Stimulated activated CD8-positive, alpha-beta memory T cell treated with anti-CD3 and anti-CD28 coated beads, Interleukin-15, amount 100 ng/mL, for 4 hours (primary cell): ENCODE measurements at places on chromosomes 5 and 9.

DNA sequence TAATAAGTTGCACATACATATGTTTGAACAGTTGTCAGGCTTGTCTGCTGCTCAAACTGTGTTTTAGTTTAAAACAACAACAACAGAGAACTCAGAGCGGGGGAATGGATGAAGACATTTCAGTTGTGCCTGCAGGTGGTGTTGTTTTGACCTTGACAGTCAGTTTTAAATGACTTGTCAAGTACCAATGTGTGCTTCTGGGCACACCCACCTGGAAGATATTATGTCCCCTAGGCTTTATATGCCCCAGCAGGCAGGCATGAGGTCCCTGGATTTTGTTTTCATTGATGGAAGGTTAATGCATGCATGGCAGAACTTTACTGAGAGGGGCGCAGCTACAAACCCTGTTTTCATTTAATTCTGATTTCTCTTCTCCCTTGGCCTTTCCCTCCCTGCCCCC lies 84.6 kb downstream of the AOPEP start:
- DNase-seq: no peak

DNA sequence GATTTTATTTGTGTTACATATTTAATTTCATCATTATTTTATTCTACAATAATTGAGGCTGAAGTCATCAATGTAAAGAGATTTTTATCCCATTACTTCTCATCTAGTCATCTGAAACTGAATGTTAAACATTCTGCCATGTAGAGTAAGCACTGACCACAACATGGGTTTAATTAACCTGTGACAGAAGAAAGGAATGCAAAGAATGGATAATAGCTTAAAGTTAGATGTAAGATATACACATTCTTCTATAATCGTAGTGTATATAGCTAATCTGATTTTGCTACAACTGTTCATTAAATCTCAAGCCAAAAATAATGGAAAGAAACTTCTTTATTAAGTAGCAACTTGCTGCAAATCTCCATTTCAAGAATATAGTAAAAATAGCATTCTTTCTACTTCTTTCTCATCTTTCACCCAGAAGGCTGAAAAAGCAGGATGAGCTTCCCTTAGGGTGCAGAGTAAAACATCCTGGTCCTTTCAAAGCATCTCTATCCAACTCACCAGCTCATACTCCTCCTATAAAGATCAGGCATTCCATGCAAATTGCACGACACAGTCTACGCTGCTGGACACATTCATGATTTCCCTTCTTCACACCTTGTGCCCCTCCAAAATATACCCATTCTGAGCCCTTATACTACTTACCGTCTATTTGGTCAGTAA lies 115.2 kb downstream of the EFNA5 start:
- no peak for DNase-seq

GRCh38 chr5:168852329-168852728 lies 273.2 kb upstream of the PANK3 start:
- DNase-seq: no peak

DNA sequence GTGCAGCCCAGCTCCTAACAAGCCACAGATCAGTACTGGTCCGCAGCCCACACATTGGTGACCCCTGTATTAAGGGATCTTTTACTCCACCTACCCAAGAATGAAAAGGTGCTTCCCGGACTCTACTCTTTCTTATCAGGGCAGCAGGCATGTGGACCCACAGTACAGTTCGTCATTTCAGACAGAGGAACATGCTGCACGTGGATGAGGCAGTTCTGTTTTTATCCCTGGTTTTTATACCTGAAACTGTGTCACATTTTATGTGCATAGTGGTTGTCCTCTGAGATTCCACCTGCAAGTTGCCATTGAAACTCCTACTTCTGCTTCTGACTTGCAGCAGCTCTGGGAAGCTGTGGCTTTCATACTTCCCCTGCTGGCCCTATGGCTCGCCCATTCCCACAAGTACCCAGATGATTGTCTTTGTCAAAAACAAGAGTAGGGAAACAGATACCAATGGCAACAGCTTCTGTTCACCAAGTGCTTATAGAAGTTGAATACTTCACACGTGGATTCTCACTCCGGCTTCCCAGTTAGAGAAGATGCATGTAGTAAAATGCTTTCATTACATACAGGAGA lies 208.0 kb downstream of the TRIO start:
- no peak for DNase-seq

DNA sequence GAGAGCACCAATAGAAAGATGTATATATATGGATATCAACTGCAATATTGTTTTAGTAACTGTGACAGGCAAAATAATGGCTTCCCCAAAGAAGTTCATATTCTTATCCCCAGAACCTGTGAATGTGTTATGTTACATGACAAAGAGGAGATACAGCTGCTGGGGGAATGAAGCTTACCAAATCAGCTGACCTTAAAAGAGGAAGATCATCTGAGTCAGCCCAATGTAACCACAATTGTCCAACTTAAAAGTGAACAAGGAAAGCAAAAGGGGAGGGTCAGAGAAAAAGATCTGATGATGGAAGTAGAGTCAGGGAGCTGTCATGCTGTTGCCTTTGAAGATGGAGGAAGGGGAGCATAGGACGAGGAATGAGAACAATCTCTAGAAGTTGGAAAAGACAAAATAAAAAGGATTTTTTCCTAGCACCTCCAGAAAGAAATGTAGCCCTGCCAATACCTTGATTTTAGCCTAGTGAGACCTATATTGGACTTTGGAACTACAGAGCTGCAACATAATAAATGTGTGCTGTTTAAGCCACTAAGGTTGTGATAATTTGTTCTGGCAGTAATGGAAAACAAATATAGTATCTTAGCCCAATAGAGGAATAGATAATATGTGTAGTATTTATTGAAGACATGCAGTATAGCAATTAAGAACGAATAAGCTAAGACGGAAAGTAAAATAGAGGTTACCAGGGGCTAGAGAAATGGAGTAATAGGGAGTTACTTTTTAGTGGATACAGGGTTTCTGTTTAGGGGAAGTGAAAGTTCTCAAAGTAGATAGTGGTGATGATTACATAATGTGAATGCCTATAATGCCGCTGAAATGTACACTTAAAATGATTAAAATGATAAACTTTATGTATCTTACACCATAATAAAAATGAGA lies 115.9 kb downstream of the PIK3R1 start:
- DNase-seq: no peak

GRCh38 chr9:24382566-24382965 lies 163.1 kb downstream of the IZUMO3 start:
- DNase-seq: no peak

GRCh38 chr5:79961716-79962574 lies 29.1 kb downstream of the MTX3 start:
- no peak for DNase-seq

DNA sequence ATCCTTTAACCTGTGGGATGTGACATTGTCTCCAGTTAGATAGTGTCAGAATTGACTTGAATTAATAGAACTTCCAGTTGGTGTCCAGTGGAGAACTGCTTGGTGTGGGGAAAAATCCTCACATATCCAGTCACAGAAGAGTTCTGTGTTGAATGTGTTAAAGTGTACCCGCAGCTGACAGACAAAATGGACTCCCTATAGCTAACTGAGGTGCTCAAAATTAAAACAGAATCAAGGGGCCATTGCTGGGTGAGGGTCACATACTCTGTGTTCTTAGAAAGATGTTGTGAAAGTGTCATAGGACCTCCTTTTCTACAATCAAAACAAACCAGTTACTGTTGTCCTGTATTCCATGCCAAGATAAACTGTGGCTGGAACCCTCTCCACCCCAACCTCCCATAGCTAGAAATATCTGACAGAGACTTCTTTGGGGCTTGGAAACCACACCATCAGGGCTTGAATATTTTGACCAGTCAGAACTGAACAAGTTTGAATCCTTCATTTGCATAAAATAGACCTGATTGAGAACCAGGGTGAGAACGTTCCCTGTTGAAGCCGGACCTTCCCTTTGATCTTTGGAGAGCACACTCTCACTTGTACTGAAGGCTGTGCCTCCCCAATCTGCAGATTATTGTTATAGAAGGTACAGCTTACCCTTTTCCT lies 164.0 kb upstream of the ZNF608 start:
- DNase-seq: no peak

GRCh38 chr9:105693435-105694189 lies 729 bp upstream of the TMEM38B start:
- DNase-seq: no peak

- no peak for DNase-seq
These were observed 130.9 kb downstream of the HTR1A start for GRCh38 chr5:63831381-63831780.

DNA sequence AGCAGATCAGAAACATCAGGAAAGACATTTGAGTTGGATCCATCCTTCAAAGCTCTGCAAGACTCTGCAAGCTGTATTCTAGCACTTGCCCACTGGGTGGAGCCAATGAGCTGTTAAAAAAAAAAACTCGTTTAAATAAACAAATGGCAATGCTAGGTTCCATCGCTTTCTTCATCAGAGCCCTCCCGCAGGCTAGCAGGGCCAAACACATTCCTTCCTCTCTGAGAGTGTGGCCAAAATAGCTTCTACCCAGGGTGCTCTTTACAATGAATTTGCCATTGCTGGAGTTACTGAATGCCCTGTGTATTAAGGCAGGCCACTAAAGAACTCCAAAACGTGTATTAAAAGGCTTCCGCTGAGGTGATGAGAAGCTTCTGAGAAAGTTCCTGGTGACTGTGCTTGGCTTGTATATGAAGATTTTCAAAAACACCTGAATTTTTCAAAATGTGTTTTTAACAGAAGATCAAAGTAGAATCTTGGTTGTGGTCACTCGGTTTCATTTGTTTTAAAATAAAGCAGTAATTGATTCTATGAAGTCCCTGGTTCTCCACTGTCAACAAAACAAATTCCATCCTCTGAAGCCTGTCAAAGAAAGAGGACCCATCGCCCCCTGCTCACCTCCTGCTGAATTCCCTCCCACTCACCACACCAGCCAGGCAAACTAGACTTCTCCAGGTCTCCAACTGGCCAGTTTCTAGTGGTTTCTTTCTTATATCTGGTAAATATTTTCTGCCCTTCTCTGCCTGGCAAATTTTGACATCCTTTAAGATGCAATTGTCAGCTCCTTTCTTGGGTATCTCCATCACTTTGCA lies 36.5 kb upstream of the EQTN start:
- DNase-seq: no peak
